ENCODE measurements at places on chromosomes 12 and 14.
A peak's percentile ranks its signal among the peaks of the same experiment; 100 is the strongest.

- no peaks in the 10 kb centered on the region for H3K36me3 ChIP-seq
- DNase-seq: no peak
- no peaks in the 10 kb centered on the region for H3K27me3 ChIP-seq
- no peak overlapping the region for H3K4me3 ChIP-seq
- no peak overlapping the region for H3K27ac ChIP-seq
Measured at GRCh38 chr14:54585214-54585613, 18.3 kb downstream of the SAMD4A start.

GRCh38 chr14:40983604-40984003 lies 623.1 kb upstream of the LRFN5 start:
- no peaks in the 10 kb centered on the region for H3K36me3 ChIP-seq
- H3K27ac ChIP-seq: no peak overlapping the region
- DNase-seq: no peak
- H3K4me3 ChIP-seq: no peak overlapping the region

DNA sequence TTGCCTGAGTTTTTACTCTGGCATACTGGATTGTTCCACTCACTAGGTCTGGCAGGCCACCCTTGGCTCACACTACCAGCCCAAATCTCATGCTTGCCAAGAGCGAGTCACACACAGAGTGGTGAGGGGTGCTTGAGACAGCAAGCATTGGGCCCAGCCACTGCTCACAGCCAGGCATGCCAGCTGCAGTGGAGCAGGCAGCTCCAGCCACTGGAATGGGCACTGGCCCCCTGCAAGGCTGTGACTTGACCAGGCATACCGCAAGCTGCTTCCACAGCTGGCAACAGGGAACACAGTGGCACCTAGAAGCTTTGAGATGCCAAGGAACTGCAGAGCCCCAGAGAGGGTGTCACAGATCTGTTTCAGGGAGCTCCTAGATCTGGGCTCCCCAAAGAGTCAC lies 488.5 kb downstream of the LRFN5 start:
- no peak for DNase-seq
- H3K4me1 ChIP-seq: no peaks in the 10 kb centered on the region
- H3K27ac ChIP-seq: no peak overlapping the region
- H3K27me3 ChIP-seq: no peaks in the 10 kb centered on the region
- no peak overlapping the region for H3K4me3 ChIP-seq
- H3K36me3 ChIP-seq: no peaks in the 10 kb centered on the region

DNA sequence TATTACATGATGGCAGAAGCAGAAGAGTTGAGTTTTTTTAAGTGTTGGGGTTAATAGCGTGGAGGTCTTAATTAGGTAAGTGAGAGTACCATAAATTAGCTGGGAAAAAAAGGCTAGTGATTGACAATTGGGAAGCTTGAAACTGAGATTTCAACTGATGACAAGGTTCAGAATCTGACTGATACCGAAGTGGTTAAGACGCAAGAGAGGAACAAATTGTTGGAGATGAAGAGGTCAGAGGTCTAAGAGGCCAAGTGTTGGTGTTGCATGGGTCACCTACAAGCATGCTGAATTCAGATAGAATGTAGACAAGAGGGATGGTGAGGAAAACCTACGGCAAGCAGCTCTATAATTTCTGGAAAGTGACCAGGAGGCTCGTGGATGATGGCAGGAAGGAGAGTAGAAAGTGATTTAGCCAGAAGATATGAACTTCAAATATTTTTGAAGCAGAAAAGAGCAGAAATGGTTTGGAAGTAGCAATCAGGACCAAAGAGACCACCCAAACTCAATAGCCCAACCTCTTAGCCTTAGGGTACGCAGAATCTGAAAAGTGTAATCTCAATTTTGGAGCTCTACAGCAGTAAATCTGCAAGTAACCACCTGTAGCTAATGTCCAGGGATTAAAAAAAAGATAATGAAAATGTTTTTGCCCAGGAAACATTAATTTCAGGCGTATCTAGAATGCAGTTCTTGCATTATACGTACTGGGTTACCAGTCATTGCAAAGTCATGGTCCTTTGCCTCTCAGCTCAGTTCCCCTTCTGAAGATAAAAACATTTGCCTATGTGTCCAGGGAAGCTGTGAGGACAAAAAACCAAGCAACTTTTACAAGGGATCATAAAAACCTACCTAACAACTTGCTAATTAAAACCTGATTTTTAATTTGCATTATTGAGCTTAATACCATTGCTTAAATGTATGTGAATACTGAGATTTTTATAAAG lies 1.7 kb upstream of the TMPO start:
- H3K27ac ChIP-seq: peak overlapping the region; percentile 100
- H3K4me3 ChIP-seq: no peak overlapping the region
- DNase-seq: no peak
- peaks cover 41% of the 10 kb centered on the region for H3K4me1 ChIP-seq

- H3K4me1 ChIP-seq: no peaks in the 10 kb centered on the region
- H3K27ac ChIP-seq: no peak overlapping the region
- DNase-seq: no peak
- H3K27me3 ChIP-seq: no peaks in the 10 kb centered on the region
Measured at GRCh38 chr14:22908601-22909000, 10.3 kb downstream of the RBM23 start.

- no peaks in the 10 kb centered on the region for H3K27me3 ChIP-seq
- no peak for DNase-seq
- peaks cover 7% of the 10 kb centered on the region for H3K36me3 ChIP-seq
- H3K4me3 ChIP-seq: no peak overlapping the region
Measured at GRCh38 chr12:75345531-75345930, 11.1 kb downstream of the GLIPR1L1 start.

Data from tibial nerve (tissue), 4 donors.